ENCODE measurements at places on chromosomes 2 and 18.

- peak; percentile 49 for DNase-seq
Measured at GRCh38 chr2:195658541-195658890, 1.5 kb downstream of the SLC39A10 start.

- no peak for DNase-seq
Measured at GRCh38 chr2:31504311-31504710, 76.4 kb downstream of the SRD5A2 start.

GRCh38 chr2:237072067-237072931 lies 13.4 kb upstream of the COPS8 start:
- peak; percentile 43 for DNase-seq

GRCh38 chr2:60252581-60253150 lies 300.8 kb downstream of the BCL11A start:
- peak; percentile 12 for DNase-seq

- DNase-seq: peak; percentile 57
Measured at GRCh38 chr2:151560289-151560688, 150.6 kb downstream of the RIF1 start.

GRCh38 chr2:207269038-207269437 lies 103.3 kb upstream of the KLF7 start:
- no peak for DNase-seq

DNA sequence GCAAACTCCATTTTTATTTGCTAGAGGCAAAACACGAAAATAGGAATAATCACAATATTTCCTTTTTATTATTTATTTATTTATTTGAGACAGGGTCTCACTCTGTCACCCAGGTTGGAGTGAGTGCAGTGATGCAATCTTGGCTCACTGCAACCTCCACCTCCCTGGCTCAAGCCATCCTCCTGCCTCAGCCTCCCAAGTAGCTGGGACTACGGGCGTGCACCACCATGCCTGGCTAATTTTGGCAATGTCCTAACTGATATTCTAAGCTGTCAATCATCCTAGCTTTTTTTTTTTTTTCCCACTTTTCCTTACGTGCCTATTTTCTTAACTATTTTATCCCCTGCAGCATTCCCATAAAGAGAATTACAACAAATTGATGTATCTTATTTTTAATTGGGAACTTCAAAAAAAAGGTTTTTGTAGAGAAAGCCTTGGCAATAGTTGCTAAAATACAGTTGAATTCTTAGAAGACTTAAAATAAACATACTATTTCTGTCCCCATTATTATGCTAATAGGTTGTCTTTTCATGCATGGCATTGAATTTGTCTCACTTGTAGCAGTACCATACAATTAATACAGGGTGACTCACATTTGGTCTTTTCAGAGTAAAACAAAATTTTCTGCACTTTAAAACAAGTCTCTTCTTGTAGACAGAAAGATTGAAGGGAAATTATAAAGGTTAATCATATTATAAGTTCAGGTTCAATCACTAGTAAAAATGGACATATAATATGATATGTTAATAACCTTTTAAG lies 153.5 kb downstream of the SLC39A10 start:
- DNase-seq: no peak

- DNase-seq: no peak
Measured at GRCh38 chr2:21282515-21282898, 158.7 kb downstream of the TDRD15 start.

- no peak for DNase-seq
Measured at GRCh38 chr18:63046375-63046774, 273.2 kb downstream of the BCL2 start.

GRCh38 chr2:43415592-43415991 lies 180.2 kb downstream of the THADA start:
- DNase-seq: peak; percentile 34

DNA sequence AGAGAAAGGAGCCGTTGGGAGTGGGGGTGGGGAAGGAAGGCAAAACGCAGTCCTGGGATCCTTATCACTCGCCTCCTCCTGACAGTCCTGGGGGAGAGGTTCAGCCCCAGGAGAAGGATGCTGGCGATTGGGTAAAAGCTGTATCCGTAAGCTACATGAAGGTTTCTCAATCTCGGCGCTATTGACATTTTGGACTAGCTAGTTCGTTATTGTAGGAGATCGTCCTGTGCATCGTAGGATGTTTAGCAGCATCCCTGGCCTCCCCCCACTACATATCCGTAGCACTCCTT lies 511 bp upstream of the TP53I3 start:
- no peak for DNase-seq

DNA sequence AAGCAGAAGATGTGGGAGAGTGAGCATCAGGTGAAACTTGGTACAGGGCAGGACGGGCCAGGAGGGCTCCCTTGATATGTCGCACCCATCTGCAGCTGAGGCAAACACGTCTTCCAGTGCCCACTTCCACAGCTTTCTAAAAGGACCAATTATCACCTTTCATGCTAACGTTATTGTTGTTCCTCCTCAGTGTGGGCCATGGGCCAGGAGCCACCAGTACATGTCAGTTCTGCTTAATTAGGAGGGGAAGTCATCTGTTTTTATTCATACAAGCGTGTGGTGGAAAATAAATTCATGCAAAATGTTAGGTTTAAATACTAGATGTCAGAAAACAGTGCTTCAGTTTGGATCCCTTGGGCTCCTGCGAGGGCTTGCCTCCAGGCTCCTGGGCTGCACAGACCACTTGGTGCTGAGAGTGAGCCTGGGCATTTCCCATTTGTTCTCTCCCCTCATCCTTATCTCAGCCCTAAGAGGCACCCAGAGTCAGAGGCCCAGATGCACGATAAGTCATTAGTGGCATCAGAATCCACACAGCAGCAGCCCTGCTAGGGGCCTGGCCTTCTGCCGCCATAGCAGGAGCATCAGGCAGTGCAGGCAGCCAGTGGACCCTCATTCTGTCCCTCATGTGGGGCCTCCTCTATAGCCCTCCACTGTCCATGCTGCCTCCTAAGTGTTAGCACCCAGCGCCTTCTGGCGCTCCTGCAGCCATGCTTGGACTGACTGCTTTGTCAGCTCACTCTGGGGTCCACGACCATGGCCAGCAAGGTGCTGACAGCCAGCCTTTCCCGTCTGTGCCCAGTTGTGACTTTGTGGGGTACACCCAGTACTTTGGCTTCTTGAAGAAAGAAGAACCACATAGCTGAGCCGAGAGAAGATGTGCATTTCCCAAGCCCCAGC lies 539.8 kb upstream of the RAB6C start:
- DNase-seq: no peak

GRCh38 chr18:48555465-48555995 lies 16.7 kb downstream of the CTIF start:
- DNase-seq: no peak

DNA sequence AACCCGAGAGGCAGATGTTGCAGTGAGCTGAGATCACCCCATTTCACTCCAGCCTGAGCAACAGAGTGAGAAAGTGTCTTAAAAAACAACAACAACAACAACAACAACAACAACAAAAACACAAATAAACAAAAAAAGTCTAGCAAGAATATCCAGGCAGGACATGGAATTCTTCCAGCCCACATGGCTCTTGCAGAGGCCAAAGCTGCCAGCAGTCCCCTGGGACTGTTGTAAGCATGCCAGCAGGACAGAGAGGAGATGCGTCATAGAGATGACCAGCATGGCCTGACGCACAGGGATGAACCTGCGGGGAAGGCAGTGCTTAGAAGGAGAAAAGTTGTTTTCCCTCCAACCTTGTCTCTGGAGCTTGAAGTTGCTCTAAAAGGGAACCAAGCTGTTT lies 182.3 kb upstream of the PGAP1 start:
- DNase-seq: no peak

All from spinal cord (tissue), 10 donors.